Type B pancreatic cell (in vitro differentiated cells): ENCODE measurements at places on chromosomes 12 and 14. TPM values are rescaled to one million over a fixed set of nuclear protein-coding genes. Genes with fewer than 3 reads are reported as not detected.
A peak's percentile ranks its signal among the peaks of the same experiment; 100 is the strongest.

- DNase-seq: no peak
Observed at GRCh38 chr12:57519796-57520052, 590 bp downstream of the DDIT3 start.

- DNase-seq: no peak
Observed at GRCh38 chr12:31471051-31471450, 119.9 kb downstream of the DENND5B start.

GRCh38 chr12:110301065-110301806, 20.2 kb downstream of the ATP2A2 start:
- DNase-seq: no peak

DNA sequence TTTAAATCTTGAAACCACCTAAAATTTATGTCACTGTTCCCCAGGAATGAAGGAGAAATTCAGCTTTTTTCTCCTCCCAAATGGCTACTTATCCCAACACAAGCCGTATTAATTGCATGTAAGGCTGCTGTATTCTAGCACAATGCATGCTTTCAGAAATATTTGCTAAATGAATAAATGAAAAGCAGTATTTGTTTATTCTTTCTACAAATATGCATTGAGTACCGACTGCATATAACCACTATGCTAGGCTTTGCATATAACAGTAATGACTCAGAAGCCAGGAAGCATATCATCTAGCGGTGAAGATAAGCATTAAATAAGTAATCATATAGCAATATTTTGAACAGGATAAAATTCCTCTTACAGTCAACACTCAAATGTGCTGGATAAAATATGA, 5.7 kb upstream of the LRR1 start:
- DNase-seq: no peak

GRCh38 chr14:22892488-22892887, 9.5 kb downstream of the REM2 start:
- no peak for DNase-seq

GRCh38 chr12:72271451-72272090, 599 bp upstream of the TRHDE start:
- peak; percentile 70 for DNase-seq

GRCh38 chr14:104925214-104925854, 655 bp downstream of the PLD4 start:
- no peak for DNase-seq

Gene RDH12
- total RNA-seq: 2.6 and 3.3 TPM in 2 replicates

Gene LTBP2
- total RNA-seq: 1.1 and 2.4 TPM in 2 replicates

DNA sequence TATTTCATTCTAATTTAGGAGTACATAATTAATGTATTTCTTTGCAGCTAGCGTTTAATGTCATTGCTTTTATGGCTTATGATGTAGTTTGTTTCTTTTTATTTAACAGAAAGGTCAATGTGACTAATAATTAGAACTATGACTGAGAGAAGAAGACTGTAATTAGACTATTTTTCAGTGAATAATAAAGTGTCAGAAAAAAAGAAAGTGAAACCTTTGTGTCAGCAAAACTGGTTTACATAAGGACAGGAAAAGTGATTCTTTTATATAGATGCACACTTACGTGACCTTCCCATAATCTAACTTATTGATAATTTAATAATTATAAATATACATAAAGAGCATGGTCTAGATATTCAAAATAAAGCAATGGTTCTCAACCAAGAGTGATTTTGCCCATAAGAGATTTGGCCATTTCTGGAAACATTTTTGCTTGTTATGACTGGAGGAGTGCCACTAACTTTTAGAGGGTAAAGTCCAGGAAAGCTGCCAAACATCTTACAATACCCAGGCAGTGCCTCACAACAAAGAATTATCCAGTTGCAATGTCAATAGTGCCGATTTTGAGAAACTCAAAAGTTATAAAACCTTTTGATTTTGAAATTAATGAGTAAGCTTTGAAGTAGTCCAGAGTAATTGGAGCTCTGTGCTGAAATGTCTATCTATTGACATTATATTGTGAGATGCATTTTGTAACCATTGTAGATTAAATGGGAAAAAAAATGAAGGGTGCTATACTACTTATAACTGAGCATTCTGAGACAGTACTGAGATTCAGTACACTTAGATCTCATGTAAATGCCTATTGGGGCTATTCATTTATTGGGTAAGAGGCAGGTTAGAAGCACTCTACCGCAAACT, 227.1 kb downstream of the C12orf50 start:
- DNase-seq: no peak

DNA sequence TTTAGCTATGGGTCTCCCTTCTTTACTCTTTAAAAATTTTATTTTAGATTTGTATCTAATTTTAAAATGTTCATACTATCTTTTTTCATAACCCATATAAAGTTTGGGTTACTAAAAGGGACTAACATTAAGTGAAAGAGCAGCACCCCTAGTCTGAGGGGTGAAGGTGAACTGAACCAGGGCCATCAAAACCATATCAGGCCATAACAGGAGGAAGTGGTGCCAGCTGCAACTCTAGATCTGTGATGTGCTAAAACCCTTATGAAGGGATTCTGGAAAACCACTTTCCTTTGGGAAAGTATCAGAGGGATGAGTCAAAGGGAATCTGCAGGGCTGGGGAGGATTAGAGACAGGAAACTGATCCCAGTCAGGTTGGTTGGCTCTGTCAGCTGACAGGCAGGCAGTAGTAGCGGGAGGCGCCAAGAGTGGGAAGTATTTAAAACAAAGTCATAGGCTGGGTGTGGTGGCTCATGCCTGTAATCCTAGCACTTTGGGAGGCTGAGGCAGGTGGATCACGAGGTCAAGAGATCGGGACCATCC, 162.5 kb downstream of the PPM1H start:
- no peak for DNase-seq

GRCh38 chr12:132006056-132006680, 56.4 kb downstream of the EP400 start:
- DNase-seq: no peak

DNA sequence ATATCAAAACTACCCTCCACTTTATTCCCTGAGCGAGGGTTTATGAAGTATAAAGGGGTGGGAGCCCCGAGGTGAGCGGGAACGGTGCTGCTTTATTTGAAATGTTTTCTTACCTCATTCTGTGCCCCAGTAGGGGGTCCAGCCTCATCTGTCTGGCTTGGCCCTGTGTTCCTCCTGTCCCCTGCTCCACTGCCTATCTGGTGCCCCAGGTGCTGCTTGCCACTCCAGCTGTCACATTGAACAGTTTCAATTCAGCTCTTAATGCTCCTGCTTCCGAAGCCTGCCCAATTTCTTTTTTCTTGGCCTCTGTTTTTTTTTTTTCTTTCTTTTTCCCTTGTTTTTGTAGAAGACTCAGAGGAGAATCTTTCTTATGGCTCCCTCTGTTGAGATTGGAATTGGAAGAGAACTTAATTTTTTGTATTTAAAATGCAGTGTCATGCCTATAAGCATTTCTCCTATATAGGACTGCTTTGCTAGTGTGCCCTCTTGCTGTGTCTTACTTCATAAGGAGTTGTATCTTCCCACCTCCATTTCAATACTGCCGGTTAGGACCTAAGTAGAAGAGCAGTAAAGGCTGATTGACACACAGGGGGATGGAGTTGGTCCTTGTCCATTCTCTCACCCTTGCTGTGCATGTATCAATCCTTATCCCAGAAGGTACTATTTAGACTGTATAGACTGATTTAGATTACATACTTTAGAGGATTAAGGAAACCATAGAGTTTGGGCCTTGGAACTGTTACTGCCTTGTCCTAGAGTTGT, 2.3 kb downstream of the ATXN7L3B start:
- no peak for DNase-seq

- no peak for DNase-seq
Observed at GRCh38 chr12:47739979-47740378, 14.7 kb upstream of the ENDOU start.

DNA sequence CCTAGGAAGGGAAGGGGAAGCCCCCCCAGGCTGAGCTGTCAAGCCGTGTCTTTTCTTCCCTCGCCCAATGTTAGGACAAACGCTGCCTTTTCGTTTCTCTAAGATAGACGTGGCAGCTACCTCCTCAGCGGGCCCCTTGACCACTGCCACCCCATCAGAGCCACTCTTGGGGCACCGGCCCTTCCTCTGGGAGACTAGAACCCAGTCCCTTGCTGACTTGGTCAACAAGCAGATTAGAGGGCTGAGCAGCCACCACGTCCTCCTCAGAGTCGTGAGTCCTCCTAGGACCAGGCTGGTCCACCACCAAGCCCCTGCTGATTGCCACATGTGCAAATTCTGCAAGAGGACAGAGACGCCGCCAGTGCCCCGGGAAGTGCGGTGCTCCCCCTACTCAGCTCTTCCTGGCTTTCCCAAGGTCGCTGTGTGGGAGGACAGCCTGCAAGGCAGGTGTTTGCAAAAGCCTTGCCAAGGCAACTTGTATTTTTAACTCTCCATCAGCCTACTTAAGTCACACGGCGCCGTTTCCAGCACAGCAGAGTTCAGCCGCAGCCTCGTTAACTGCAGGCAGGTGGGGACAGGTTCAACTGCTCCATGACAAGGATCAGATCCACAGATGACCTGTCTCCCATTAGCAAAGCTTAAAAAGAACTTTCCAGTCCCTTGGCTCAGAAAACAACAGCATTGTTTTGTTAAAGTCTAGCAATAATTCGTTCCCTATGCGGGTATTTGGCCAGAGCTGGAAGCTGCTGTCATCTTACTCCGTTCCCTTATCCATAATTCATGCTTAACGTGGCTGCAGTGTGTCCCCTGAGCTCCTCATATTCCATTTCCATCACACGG, 65.6 kb downstream of the TESC start:
- DNase-seq: no peak

DNA sequence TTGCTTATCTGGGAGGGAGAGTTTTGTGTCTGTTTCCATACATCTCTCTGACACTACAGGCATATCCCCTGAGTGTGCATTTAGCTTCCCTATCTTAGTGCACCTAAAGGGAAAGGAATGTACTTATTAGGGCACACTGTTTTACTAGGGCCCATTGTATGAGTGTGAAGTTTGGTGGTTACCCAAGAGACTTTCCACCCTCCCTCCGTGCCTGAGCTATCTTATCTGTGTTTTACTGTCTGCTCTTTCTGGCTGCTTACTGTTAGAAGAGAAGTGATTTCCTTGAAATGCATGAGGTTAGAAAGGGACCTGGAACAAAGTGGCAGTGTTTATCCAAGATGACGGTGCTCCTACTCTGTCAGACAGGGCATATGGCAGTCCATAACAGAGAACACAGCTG, 8.5 kb upstream of the SVOP start:
- DNase-seq: no peak

- no peak for DNase-seq
Observed at GRCh38 chr14:61462566-61463193, 141.3 kb downstream of the PRKCH start.

Gene RPL10L
- not detected in 2 replicates for total RNA-seq

DNA sequence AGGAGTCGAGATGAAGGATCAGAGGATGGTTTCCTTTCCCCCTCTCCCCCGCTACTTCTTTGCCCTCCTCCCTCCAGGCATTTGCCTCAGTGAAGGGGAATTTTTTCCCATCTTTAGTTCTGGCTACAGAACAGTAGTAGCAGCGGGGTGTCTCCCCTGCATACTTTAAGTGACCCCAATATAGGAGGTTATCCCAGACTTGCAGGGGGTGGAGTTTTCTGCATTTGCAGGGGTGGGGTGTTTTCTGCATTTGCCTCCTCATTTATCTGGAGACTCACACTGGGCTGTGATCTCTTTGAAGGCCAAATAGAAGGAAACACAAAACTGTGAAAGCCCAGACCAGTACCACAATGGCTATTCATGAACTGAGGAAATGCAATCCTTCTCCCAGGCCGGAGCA, 19.8 kb downstream of the PTPRB start:
- no peak for DNase-seq

- peak; percentile 66 for DNase-seq
Observed at GRCh38 chr12:1797991-1798640, 22.2 kb upstream of the LRTM2 start.

DNA sequence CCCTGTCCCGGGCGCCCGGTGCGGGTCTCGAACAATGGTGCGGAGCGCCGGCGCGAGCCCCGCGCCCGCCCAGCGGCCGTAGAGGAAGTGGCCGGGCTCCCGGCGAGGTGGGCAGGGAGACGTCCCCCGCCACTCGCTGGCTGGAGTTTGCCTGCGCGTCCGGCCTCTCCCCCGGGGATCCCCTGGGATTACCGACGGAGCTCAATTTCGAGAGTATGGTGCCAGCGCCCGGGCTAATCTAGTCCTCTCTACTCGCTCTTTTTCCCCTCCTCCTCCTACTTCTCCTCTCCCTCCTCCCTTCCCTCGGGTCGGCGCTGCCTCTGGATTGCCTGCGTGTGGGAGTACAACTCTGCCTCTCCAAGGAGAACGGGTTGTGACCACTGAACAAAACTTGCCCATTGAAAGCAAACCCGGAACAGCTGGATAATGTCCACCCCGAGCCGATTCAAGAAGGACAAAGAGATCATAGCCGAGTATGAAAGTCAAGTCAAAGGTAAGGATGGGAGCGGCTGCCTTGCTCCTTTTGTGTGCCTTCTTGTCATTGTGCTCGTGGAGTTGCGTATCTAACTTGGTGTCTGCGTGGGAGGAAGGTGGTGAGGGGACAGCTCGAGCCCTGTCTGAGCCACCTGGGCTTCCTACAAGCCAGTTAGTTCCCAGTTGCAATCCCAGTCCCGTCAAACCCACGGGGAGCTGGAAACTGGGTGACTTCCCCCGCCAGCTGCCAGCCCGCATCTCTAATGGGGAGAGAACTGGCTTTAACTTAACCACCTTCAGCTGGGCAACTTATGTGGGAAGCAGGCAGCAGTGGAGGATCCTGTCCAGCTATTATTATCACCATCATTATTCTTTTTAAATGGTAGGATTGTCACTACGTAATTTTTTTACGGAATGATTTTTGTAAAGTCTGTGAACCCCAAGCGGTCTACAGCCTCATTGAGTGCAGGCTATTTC, at the start of gene SRGAP1:
TSS of gene SRGAP1 (plus strand) at position 310 of the 951 bp plus-strand sequence. CDS start at position 427, 117 bp downstream.
- peak; percentile 75 for DNase-seq

Gene BORCS5
- 14.4 and 20.1 TPM in 2 replicates for total RNA-seq

Gene IL31
- not detected in 2 replicates for total RNA-seq

GRCh38 chr12:43293396-43293795, 258.6 kb downstream of the ADAMTS20 start:
- no peak for DNase-seq

GRCh38 chr14:75609116-75609515, 30.7 kb downstream of the FLVCR2 start:
- no peak for DNase-seq

DNA sequence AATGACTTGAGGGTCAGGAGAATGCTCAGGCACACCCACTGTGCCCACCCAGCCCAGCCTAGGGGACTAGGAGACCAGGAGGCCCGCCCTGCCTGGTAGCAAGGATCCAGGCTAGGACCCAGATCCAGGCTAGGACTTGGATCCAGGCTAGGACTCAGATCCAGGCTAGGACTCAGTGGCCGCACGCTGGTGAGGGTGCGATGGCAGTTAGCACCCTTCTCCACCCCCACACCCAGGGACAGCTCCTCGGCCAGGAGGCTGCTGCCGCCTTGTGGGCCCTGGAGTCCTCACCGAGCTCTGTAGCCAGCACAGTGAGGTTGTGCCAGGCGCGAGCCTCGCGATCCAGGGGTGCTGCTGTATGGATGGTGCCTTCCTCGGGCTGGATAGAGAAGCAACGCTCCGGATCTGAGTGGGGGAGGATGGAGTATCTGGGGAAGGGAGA, 5.1 kb downstream of the CDH24 start:
- no peak for DNase-seq

GRCh38 chr12:129607301-129607700, 296.5 kb downstream of the TMEM132D start:
- no peak for DNase-seq

Gene CELA1
- total RNA-seq: not detected in 2 replicates

Gene SUOX
- 28.4 and 34.6 TPM in 2 replicates for total RNA-seq
